NCI-H460 (cell line): ENCODE measurements at places on chromosomes 13 and 19.
A peak's percentile ranks its signal among the peaks of the same experiment; 100 is the strongest.

GRCh38 chr13:39035799-39036198 lies 2.1 kb downstream of the PROSER1 start:
- DNase-seq, result no peak

- no peak for DNase-seq
Measured at GRCh38 chr13:80319004-80319403, 21.9 kb downstream of the SPRY2 start.

GRCh38 chr13:85408415-85408814 lies 390.8 kb downstream of the SLITRK6 start:
- no peak for DNase-seq

GRCh38 chr13:62611343-62611742 lies 1195.7 kb upstream of the PCDH20 start:
- DNase-seq, result no peak

- no peak for DNase-seq
Measured at GRCh38 chr13:42113478-42113877, 65.0 kb downstream of the DGKH start.

DNA sequence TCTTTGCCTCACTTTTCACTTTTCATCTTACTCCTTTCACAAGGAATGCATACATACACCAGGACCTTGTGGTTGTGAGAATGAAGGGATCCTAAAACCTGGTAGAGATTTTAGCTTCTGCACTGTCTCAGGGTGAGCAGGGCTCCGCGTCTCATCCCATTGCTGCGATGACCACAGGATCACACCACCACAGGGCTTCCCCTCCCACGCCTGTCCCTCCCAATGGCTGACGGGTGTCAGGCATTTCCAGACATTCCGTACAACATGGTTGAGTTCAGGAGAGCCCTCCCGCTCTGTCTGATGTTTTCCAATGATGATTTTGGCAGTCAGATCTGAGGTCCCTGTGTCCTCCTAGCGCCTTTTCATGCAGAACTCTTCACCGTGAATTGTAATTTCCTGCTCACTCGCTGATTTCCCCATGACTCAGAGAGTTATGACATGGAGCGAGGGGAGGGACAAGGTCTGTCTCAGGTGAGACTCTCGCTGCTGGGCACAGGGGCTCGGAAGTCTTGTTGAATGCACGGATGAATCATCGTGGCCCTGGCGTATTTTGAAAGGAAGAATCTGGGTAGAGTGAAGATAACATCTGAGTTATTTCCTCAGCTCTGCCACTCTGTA lies 102.8 kb downstream of the TEX29 start:
- no peak for DNase-seq

GRCh38 chr19:32388393-32388855 lies 17.1 kb upstream of the DPY19L3 start:
- no peak for DNase-seq

DNA sequence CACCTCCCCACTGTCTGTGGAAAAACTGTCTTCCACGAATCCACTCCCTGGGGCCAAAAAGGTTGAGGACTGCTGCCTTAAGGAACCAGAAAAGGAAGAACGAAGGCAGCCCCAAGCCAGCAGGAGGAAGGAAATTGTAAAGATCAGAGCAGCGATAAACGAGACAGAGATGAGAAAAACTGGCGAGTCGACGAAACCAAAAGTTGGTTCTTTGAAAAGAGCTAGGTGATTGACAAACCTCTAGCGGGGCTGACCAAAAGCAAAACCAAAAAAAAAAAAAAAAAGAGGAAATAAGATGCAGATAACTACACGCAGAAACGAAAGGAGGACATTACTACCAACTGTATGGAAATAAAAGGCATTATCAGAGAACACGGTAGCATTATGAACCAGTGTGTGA lies 76.9 kb downstream of the GADD45B start:
- no peak for DNase-seq

- no peak for DNase-seq
Measured at GRCh38 chr13:62659365-62659764, 1243.7 kb upstream of the PCDH20 start.

- no peak for DNase-seq
Measured at GRCh38 chr19:6730941-6731670, 6.3 kb downstream of the GPR108 start.

- no peak for DNase-seq
Measured at GRCh38 chr13:102816708-102817107, 17.8 kb downstream of the BIVM start.

- peak; percentile 34 for DNase-seq
Measured at GRCh38 chr19:19554074-19555023, 16.3 kb downstream of the CILP2 start.

DNA sequence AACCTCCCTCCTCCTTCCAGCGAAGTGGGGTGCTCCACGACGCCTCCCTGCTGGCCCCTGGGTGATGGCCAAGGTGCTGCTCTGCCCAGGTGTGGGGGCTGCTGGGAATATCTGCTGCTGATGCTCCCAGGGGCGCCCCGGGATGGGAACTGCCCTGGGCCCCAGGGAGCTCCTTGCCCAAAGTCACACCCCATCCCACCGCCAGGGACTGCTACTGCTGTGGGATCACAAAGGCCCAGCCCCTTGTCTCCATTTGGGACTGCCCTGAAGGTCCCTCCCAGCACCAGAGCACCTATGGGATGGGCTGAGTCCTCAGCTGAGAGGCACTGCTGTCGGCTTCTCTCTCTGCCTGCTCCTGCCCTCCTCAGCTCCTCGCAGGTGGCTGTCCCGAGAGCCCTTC lies 19.0 kb downstream of the CHST8 start:
- no peak for DNase-seq

DNA sequence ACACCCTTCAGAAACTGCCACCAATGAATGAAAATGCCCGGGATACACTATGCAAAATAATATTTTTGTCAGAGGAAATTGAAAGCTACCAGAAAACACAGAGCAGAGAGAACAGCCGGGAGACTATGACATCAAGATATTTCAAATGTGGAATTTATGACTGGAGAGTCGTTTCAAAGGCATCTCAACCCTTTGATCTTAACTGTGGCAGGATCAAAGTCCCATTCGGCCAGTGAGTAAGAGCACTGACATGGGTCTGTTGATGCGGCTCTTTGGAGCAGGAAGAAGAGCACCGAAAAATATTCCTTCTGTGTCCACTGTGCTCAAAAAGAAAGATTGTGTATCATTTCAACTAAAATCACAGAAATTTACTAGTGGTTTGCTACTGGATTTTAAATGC lies 201.9 kb downstream of the RFC3 start:
- DNase-seq, result no peak

DNA sequence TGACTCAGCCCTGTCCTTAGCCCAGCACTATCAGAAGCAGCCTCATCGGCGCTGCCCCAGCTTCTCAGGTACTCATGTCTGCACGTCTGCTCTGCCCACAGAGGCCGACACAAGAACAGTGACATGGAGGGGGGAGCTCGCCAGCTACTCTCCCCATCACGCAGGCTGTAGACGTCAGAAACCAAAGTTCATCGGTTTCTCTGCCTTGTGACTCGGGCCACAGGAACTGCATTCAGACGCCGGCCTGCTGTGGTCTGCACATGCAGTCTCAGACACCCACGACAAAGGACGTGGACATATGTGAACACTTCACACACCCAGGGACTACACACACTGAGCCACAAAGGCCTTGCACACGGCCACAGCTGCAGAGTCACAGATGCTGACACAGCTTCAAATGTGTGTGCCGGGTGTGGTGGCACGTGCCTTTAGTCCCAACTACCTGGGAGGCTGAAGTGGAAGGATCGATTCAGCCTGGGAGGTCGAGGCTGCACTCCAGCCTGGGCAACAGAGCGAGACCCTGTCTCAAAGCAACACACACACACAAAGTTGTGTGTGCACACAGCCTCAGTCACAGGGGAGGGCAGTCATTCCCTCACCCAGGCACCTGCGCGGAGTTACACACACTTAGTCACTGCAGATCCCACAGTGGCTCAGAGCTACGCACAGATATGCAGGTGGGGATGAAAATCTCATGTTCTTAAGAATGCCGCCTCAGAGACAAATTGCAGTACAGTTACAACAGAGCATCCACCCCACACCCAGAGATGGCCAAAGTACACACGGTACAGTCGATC lies 4.9 kb upstream of the ZFP36 start:
- peak; percentile 65 for DNase-seq

DNA sequence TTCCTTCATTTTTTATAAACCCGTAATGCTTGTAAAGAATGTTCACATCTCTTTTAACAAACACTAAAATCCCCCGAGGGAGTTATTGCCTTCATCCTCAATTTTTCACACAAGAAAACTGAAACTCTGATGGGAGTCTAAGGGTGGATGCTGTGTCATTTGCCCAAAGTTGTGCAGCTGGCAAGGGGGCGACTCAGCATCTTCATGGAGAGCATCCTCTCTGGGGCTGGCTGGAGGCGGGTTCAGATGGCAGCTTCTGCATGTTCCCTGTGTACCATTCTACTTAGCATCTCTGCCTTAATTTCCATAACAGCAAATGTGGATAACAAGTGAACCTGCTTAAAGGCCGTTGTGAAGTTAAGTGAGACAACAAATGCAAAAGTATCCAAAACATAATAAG lies 256.4 kb downstream of the IRS2 start:
- no peak for DNase-seq

- DNase-seq, result no peak
Measured at GRCh38 chr13:98752467-98753290, at the start of gene SLC15A1. Gene SLC15A1 (minus strand): TSS chr13:98752672. CDS start chr13:98752598, 74 bp downstream.

- DNase-seq, result no peak
Measured at GRCh38 chr19:18506101-18506930, 15.6 kb downstream of the ELL start.

DNA sequence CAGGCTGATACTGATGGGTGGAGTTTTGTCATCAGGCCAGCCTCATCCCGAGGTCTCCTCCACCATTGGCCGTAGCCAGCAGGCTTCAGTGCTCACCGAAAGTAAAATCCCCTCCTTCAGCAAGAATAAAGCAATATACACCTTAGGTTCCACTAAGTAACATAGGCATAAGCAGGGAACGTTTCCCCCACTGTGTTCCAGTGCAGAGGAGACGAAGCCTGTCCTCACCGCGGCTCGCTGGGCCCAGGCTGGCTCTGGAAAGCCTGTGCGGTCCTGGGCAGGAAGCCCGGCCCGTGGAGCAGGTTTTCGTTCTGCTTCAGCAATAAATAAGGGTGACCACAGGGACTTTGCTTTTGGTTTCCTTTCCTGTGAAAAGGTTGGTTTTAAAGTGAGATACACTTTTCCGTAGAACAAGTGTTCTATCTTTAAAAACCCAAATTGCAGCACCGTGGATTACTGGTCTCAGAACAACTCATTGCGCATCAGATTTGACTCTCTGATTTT lies 16.3 kb upstream of the TEX29 start:
- no peak for DNase-seq

DNA sequence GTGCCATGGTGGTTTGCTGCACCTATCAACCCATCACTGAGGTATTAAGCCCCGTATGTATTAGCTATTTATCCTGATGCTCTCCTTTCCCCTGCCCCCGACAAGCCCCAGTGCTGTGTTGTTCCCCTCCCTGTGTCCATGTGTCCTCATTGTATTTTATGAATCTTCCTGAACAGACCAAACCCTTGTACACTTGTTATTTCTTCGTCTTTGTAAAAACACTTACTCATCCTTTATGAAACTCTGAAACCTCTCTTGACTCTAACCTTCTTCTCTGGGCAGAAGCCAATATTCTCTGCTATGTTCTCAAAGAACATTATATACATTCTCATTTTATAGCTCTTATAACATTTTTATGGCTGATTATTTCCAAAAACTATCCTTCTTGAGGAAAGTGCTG lies 746.9 kb downstream of the EFNB2 start:
- DNase-seq, result no peak

DNA sequence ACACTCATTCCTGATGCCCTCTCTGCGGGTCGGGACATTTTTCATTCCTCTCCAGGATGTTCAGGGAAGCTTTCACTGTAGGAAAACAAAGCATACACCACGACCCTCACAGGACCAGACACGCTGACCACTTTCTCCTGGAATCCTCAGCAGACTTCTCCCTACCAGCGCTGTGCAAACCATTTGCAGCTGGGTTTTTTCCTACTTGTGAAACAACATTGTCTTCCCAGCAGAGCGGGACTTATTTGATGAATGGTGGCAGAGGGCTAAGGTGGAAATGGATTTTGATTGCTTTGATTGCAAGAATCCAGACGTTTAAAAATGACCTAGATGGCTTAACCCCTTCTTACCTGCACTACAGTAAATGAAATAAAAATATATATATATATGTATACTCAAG lies 265.9 kb downstream of the TBC1D4 start:
- no peak for DNase-seq

DNA sequence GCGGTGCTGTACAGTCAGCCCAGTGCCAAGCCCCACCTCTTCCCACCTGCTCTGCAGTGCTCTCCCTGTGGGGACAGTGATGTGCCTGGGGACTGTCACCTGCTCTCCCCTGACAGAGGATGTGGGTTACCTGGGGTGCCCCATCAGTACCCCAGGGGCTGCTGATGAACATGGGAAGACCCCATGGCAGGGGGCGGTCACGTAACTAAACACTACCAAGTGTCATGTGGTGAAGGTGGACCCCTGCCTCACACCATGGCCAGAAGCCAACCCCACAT lies 12.7 kb downstream of the KDM4B start:
- no peak for DNase-seq

- DNase-seq, result no peak
Measured at GRCh38 chr13:47251771-47252170, 354.9 kb upstream of the HTR2A start.

DNA sequence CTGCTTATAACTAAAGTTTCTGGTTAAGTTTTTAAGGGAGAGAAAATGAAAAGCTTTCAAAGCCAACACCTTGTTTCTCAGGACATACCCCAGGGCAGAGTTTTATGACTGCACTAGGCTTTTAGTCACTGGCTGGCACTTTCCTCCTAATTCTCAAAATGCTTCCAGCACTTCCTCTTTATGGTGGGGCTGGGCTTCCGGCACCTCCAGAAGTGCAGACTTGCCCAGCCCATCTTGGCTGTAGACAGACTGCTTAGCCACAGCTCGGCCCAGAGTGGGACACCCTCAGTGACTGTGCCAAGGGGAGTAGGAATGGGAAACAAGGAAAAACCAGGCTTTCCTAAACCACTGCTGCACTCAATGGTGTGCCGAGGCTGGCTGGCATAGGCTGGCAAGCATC lies 23.2 kb upstream of the GTF3A start:
- DNase-seq, result no peak

GRCh38 chr19:10092648-10093294 lies 6.7 kb downstream of the SHFL start:
- no peak for DNase-seq

- DNase-seq, result no peak
Measured at GRCh38 chr19:46762245-46762890, 16.1 kb upstream of the STRN4 start.

DNA sequence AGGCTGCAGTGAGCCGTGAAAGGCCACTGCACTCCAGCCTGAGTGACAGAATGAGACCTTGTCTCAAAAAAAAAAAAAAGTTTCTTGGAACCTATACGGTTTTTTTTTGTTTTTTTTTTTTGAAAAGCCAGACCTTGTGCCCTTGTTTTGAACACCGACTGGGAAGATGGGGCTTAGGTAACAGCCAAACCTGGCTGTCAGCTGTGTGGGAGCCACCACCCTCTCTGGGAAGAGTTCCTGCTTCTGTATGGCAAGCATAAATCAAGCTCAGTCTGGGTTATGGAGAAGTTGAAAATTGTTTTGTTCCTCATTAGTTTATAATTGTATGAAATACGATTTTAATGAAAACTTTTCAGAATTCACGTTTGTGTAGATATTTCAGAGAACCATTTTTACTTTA lies 39.5 kb downstream of the MPHOSPH8 start:
- DNase-seq, result no peak

GRCh38 chr13:88104576-88104975 lies 433.4 kb downstream of the SLITRK5 start:
- no peak for DNase-seq

GRCh38 chr19:21434516-21434915 lies 37.6 kb downstream of the ZNF493 start:
- DNase-seq, result no peak
